ENCODE measurements at places on chromosomes 3 and 15.
A peak's percentile ranks its signal among the peaks of the same experiment; 100 is the strongest.

- no peak for DNase-seq
These were observed at the start of gene HAPLN3 for GRCh38 chr15:88894819-88895767. Gene HAPLN3 (minus strand): TSS chr15:88895544. CDS start chr15:88887298, 8,246 bp downstream.

DNA sequence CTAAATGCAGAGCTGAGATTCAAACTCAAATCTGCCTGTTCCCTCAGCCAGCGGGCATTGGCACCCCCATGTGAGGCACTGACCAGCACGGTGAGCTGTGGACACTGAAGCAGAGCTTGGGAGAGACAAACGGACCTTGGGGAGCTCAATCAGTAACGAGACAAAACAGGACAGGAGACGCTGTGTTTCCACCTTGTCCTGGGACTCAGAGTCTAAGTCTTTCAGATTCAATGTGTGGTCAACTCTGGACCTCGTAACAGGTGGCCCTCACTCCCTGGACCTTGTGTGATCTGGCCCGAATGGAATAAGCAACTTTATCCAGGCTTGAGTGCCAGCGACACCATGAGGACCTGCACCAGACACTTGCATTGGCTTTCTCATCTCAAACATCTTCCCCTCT lies 232.5 kb downstream of the UACA start:
- peak; percentile 31 for DNase-seq

DNA sequence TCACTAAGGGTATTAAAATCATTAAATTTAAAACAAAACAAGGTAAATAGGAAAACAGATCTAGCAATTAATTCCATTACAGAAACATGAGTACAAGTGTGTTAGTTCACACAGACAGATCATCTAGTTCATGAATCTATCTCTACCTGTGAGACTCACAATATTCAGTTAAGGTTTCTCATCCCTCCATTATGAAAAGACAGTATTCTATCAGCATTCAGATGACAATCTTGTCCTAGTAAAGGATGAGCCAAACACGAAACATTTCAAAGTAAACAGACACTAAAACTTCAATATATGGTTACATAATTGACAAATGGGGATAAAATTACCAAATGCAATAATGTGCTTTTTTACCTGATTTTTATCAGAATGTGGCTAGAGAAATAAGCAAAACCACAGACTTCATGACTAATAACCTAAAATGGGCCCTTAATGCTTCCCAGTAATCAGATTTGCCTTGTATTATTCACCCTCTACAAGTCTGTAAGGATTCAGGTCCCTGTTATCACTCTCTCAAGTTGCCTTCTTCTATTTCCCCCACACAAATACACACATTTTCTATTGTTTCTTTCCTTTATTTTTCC lies 126.8 kb downstream of the DLG1 start:
- no peak for DNase-seq

DNA sequence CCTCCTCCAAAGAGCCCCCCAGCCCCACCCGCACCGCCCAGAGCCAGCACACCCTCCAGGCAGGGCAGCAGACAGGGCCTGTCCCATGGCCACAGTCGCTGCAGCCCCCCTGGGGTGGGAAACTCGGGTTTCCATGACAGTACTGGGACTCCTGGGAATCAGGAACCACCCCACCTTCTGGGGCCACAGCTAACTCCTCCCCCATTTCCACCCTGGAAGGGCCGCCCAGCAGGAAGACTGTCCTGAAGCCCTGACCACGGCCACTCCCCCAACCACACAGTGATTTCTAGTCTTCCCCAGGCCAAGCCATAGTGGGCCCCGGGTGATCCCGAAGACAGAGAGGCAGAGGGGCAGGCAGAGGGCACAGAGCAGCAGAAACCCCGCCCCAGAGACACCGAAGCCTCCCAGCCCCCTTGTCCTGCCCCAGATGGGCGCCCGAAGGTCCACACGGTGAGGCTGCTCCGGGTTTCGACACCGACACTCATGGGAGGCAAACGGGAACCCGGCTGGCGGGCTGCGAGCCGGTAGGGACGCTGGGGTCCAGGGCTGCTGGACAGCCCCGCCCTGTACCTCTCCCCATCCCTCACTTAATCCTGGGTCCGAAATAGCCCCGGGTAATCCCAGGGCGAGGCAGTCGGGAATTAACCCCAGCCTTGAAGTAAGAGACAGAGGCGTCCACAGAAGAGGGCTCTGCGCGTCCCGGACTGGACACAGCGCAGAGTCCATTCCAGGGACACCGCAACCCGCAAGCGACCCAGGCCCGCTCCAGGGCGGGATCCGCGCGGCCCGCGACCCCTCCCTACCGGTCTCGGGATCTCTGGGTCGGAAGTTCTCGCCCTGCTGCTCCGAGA lies 138.4 kb downstream of the NUP210 start:
- DNase-seq = no peak

- peak; percentile 93 for DNase-seq
These were observed 853 bp downstream of the TEX264 start for GRCh38 chr3:51671734-51672475.

- no peak for DNase-seq
These were observed 16.6 kb downstream of the GP9 start for GRCh38 chr3:129077222-129077621.

DNA sequence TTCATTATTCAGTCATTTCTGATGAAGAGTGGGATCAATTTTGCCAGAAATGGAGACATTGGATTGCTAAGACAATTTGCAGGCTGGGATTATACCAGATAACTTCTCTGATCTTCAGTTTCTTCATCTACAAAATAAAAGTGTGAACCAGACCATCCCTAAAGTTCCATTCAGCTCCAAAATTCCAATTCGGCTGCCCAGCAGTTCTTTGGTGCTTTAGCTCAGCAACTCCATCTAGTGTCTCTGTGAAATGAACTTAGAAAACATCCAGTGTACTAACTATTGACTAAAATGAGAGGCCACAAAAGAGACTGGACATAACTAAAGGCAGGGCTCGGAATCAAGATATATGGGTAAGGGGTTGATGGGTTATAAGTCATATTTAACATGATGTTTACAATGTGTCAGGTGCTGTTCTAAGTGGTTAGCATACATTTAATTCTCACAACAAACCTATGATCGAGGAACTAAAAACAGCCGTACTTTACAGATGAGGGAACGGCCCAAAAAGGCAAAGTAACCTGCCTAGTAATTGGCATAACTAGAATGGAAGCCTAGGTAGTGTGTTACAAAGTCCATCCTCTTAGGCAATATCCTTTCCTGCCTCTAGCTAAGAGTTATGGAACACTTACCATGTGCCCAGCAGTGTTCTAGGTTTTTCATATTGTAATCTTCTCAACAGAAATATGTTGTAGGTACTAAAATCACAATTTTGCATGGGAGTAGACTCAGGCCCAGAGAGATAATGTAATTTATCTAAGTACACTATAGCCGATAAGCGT lies 17.0 kb downstream of the THAP10 start:
- no peak for DNase-seq

GRCh38 chr15:82828075-82828474 lies 18.6 kb downstream of the WHAMM start:
- no peak for DNase-seq

DNA sequence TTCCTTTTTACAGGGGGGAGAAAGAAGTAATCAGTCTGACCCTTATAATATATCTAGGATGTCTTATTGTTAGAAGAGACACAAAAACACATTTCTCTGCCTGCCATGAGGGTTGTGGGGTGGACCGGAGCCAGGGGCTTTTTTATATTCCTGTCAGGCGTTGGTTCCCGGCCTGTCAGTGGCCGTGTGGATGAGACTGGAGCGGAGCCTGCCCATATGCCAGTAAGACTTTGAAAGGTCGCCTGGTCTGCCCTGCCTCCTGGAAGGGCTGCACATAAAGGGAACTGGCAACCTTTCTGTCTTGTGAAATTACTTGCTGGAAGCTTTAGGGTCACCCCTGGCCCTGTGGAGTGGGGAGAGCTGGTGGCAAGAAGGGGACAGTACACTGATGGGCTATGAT lies 34.7 kb downstream of the MAP3K13 start:
- no peak for DNase-seq

GRCh38 chr3:132758740-132759139 lies 36.5 kb upstream of the NPHP3 start:
- no peak for DNase-seq

- no peak for DNase-seq
These were observed 165.1 kb upstream of the COL8A1 start for GRCh38 chr3:99473321-99473751.

DNA sequence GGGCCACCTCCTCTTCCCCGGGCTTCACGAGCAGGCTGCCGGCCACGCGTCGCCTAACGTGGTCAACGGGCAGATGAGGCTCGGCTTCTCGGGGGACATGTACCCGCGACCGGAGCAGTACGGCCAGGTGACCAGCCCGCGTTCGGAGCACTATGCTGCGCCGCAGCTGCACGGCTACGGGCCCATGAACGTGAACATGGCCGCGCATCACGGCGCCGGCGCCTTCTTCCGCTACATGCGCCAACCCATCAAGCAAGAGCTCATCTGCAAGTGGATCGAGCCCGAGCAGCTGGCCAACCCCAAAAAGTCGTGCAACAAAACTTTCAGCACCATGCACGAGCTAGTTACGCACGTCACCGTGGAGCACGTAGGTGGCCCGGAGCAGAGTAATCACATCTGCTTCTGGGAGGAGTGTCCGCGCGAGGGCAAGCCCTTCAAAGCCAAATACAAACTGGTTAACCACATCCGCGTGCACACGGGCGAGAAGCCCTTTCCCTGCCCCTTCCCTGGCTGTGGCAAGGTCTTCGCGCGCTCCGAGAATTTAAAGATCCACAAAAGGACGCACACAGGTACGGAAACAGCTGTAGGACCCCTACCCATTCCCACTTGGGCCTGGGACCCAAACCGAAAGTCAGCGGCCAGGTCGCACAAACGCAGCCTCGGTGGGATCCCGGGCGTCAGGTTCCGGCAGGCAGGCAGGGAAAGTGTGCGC lies 1.5 kb downstream of the ZIC1 start:
- no peak for DNase-seq

- DNase-seq = no peak
These were observed 18.7 kb downstream of the CTSH start for GRCh38 chr15:78925956-78926743.

GRCh38 chr3:126907557-126907956 lies 75.4 kb upstream of the PLXNA1 start:
- DNase-seq = no peak

- DNase-seq = no peak
These were observed 59.7 kb downstream of the IQSEC1 start for GRCh38 chr3:13013566-13013965.

DNA sequence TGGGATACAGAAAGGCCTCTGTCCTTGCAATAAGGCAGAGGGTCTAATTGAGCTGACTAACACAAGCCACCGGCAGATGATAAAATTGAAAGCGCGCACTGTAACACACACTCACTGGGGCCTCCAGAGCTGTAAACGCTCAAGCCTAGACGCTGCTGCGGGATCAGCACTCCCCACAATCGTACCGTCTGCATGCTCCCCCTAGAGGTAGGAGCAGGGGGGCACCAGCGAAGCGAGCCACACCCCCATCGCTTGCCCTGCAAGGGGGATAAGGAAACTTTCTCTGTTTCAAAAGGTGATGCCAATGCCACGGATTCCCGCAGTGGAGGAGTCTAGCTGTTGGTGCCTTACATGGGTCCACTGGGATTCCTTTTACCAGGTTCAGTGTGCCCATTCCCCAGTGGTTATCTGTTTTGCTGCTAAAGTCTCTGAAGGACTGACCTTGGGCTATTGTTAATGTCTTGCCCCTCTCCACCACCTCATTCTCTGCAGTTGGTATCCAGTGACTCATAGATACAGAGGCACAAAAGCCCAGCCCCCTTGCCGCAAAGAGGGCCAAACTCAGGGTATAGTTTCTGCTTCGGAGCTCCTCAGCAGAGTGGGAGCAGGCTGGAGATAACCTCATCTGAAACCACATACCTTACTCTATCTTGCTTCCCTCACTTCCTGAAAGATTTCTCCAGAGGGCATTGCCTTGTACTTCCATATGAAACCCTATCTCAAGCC lies 139.3 kb upstream of the KBTBD8 start:
- no peak for DNase-seq

DNA sequence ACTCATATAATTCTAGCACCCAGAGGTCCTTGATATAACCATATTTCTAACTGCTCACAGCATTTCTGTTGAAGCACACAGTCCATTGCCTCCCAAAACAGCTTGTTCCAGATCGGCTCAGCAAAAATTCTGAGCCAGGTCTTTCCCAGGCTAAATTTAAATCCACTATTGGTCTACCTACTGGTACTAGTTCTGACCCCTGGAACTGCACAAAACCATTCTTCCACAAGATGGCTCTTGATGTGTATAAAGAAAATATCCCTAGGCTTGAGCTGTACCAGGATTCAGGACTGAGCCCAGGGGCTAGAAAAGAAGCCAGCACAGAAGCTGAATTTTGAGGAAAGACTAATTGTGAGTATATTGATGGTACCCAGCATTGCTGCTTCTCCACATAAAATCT lies 75.4 kb upstream of the ABHD17C start:
- DNase-seq = no peak

GRCh38 chr3:9912294-9912935 lies 4.5 kb upstream of the IL17RC start:
- DNase-seq = no peak

DNA sequence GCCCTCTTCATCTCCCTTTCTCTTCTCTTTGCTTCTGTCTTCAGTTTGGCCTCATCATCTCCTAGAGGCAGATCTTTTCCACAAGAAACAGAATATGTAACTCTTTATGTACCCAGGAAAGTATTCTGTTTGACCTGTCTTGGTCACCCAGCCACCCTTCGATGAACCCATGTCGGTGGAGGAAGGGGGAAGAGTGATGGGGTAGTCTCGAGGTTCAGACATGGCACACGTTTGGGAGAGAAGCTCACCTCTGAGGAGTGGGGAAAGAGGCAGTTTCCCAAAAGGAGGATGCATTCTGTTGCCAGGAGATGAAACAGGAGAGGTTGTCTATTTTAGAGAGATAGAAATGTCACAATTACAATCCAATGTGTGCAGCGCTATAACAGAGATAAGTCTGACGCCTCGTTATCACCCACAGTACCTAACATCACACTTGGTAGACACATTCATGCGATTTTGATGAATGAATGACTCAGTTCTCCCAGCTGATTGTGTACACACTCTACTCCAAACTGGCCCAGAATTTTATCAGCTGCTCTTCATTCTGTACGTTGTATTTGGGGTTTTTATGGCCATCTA lies 722 bp upstream of the CCDC50 start:
- no peak for DNase-seq

DNA sequence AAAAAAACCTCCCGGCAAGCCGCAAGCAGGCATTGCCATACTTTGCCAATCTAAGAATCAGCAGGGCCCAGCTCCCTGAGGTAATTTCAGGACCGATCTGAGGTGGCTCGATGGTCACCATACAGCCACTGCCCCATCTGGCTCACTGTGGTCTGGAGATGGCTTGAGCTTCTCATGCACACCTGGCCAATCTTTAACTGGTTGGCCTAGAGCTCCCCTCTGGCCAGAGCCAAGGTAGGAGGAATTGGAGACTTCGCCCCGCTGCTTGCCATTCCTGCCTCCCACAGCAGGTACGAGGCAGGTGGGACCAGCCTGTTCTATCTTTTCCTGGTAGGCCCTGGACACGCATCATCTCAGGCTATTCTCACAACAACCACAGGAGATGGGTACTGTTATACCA lies 10.1 kb downstream of the CYP1A2 start:
- no peak for DNase-seq

GRCh38 chr3:120130656-120131055 lies 36.4 kb upstream of the GSK3B start:
- no peak for DNase-seq

- no peak for DNase-seq
These were observed 96.4 kb upstream of the IL12A start for GRCh38 chr3:159892171-159892795.

GRCh38 chr3:117509858-117510257 lies 800.3 kb downstream of the TUSC7 start:
- no peak for DNase-seq

All from lower leg skin (tissue), 4 donors.